Neural progenitor cell (in vitro differentiated cells): ENCODE measurements at places on chromosomes 13 and 19.

- no peak overlapping the region for H3K27ac ChIP-seq
- H3K4me1 ChIP-seq: peaks cover 36% of the 10 kb centered on the region
- DNase-seq: no peak
- H3K27me3 ChIP-seq: peaks cover 8% of the 10 kb centered on the region
Observed at GRCh38 chr13:114116734-114117133, 15.7 kb downstream of the RASA3 start.

DNA sequence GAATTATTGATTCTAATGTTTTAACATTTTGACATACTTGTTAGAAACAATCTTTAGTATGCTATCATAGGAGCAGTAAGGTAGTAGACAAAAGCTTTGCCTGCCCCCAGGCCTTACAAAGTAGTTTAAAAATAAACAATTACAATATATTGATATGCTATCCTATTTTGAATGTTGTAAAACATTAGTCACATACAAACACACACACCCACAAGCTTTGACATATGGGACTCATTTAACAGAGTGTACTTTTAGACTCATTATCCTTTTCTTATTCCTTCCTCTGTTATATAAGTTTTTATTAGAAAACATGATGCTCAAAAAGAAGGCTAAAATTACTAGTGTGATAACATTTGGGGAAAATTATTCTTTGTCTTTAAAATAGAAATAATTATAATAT, 33.5 kb downstream of the UCHL3 start:
- DNase-seq: no peak
- no peak overlapping the region for H3K27ac ChIP-seq
- no peaks in the 10 kb centered on the region for H3K4me1 ChIP-seq
- no peaks in the 10 kb centered on the region for H3K36me3 ChIP-seq
- no peak overlapping the region for H3K4me3 ChIP-seq
- H3K27me3 ChIP-seq: no peaks in the 10 kb centered on the region

DNA sequence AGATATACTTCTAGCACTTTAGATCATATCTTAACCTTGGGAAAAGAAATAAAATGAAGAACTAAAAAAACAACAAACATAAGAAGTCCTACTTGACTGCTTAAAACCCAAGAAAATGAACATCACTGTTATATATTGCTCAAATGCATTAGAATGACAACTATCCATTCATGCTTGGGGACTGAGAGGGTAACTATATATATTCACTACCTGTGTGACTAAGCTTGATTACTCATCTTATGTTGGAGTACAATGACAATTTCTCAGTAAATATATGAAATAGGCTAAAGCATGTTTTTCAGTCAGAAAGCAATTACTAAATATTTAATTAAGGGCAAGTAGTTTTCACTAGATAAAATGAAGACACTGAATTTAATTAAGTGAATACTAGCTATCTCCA, 40.1 kb downstream of the ZC3H13 start:
- no peak for DNase-seq
- H3K4me1 ChIP-seq: no peaks in the 10 kb centered on the region
- H3K36me3 ChIP-seq: peaks cover 30% of the 10 kb centered on the region

DNA sequence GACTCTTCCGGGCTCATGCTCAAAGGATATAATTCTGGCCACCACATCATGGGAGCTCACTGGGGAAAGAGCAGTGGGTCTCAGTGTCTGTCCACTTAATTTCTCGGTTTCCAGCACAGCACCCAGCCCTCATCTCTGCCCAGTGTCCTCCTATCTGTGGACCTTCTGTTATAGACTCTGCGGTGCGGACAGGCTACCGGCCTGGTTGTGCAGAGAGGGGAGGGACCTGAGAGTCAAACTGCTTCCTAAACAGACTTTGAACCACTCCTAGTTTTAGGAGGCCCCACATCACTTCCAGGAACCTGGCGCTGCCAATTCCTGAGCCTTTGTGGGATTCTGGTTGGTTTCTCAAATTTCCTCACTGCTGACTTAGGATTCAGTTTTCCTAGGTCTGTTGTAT, 59.8 kb upstream of the MED4 start:
- H3K4me3 ChIP-seq: no peak overlapping the region
- no peaks in the 10 kb centered on the region for H3K36me3 ChIP-seq
- no peaks in the 10 kb centered on the region for H3K4me1 ChIP-seq
- DNase-seq: no peak
- H3K27me3 ChIP-seq: no peaks in the 10 kb centered on the region

- peaks cover 9% of the 10 kb centered on the region for H3K27me3 ChIP-seq
- peaks cover 14% of the 10 kb centered on the region for H3K4me1 ChIP-seq
- no peak overlapping the region for H3K4me3 ChIP-seq
Observed at GRCh38 chr13:46169758-46170157, 12.2 kb downstream of the LCP1 start.

- H3K4me3 ChIP-seq: no peak overlapping the region
- H3K4me1 ChIP-seq: no peaks in the 10 kb centered on the region
- H3K27me3 ChIP-seq: no peaks in the 10 kb centered on the region
- DNase-seq: no peak
- no peaks in the 10 kb centered on the region for H3K36me3 ChIP-seq
Observed at GRCh38 chr13:34458756-34459715, 483.0 kb upstream of the NBEA start.

DNA sequence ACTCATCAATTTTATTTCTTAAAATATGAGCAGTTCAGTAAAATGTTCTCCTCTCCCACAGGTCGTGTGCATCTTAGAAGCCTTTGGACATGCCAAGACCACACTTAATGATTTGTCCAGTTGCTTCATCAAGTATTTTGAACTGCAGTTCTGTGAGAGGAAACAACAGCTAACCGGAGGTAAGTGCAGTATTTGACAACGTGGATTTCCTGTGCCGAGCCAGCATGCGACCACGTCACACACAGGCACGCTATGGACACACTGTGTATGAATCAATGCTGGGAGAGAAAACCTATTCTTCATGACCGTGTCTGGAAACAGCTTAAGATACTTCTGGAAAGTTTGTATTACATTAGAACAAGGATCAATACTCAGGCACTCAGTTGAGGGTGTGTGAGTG, 268.5 kb downstream of the MYO16 start:
- H3K4me1 ChIP-seq: no peaks in the 10 kb centered on the region
- no peak overlapping the region for H3K4me3 ChIP-seq
- no peak overlapping the region for H3K27ac ChIP-seq
- H3K36me3 ChIP-seq: no peaks in the 10 kb centered on the region

DNA sequence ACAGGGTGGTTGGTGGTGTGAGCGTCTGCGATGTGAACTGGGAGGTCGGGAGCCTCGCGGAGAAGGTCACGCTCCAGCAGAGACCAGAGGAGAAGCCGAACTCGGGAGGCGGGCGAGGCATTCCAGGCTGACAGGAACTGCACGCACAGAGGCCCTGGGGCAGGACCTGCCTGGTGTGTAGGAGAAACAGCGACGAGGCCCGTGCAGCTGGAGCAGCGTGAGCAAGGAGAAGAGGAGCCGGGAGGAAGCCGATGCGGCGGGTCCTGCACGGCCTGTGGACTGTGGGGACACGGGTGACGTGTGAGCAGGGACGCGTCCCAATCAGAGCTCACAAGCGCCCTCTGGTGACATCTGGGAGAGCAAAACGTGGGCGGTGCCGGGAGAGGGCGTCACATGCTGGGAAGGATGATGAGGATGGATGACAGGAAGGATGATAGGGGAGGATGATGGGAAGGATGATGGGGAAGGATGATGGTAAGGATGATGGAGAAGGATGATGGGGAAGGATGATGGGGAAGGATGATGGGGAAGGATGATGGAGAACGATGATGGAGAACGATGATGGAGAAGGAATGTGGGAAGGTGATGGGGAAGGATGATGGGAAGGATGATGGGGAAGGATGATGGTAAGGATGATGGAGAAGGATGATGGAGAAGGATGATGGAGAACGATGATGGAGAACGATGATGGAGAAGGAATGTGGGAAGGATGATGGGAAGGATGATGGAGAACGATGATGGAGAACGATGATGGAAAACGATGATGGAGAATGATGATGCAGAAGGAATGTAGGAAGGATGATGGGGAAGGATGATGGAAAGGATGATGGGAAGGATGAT, 16.1 kb upstream of the MADCAM1 start:
- DNase-seq: peak; percentile 84
- H3K4me3 ChIP-seq: no peak overlapping the region
- H3K27me3 ChIP-seq: peaks cover 8% of the 10 kb centered on the region
- H3K36me3 ChIP-seq: no peaks in the 10 kb centered on the region
- peaks cover 2% of the 10 kb centered on the region for H3K4me1 ChIP-seq

DNA sequence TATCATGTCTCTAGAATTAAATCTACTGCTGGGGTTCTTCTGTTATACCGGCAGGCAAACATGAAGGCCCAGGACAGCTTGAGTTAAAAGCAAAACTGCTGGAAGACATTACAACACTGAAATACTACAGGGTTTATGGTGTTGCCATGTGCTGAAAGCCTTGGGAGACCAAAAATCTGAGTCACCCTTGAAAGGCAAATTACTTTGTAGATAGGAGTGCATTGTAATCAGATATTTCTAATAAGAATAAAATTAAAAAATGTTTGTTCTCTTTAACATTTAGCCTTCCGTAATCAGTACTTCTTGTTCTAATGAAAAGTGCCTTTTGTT, 181.3 kb downstream of the PCDH9 start:
- H3K4me1 ChIP-seq: no peaks in the 10 kb centered on the region
- H3K4me3 ChIP-seq: no peak overlapping the region
- no peaks in the 10 kb centered on the region for H3K36me3 ChIP-seq
- H3K27me3 ChIP-seq: no peaks in the 10 kb centered on the region
- H3K27ac ChIP-seq: no peak overlapping the region
- DNase-seq: no peak

DNA sequence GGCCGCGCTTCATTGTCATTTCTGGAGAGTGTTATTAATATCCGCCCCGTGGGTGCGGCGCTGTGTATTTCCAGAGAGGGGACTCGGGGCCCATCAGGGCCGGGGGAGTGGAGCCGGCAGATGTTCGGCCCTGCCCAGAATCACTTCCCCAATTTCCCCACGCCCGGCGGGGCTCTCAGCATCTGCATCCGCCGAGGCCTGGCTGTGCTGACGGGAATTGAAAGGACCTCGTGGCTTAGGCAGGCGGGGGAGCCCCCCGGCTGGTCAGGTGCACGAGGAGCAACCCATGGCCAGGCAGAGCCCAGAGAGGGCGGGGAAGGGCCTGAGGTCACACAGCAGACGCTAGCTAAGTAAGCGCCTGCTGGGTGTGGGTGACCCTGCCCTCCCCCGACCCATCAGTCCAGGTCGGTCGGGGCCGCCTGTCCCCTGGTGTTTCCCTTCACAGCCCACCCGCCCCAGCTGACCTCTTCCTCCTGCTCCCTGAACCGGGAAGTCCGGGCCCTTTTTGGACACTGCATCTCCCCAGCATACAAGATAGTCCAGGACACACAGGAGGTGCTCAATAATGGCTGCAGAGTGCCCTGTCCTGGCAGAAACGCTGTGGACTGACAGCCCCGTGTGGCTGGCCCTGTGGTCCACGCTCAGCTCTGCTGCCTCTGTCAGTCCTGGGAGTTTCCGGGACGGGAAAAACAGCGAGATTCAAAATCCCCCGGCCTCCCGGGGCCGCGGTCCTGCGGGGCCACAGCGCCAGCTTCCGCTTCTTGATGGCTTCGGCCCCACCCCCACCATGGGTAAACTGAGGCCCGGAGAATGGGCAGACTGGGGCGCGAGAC, 22.1 kb downstream of the ARID3A start:
- peaks cover 5% of the 10 kb centered on the region for H3K4me1 ChIP-seq
- H3K4me3 ChIP-seq: no peak overlapping the region
- no peaks in the 10 kb centered on the region for H3K36me3 ChIP-seq
- H3K27me3 ChIP-seq: no peaks in the 10 kb centered on the region

- H3K27ac ChIP-seq: no peak overlapping the region
- no peak for DNase-seq
- no peaks in the 10 kb centered on the region for H3K36me3 ChIP-seq
- no peaks in the 10 kb centered on the region for H3K4me1 ChIP-seq
- no peak overlapping the region for H3K4me3 ChIP-seq
Observed at GRCh38 chr13:90594681-90595080, 752.8 kb upstream of the MIR17HG start.

GRCh38 chr19:2338751-2339643, 10.5 kb downstream of the SPPL2B start:
- H3K4me3 ChIP-seq: no peak overlapping the region
- no peaks in the 10 kb centered on the region for H3K36me3 ChIP-seq
- H3K4me1 ChIP-seq: peaks cover 3% of the 10 kb centered on the region
- H3K27ac ChIP-seq: no peak overlapping the region
- no peaks in the 10 kb centered on the region for H3K27me3 ChIP-seq

DNA sequence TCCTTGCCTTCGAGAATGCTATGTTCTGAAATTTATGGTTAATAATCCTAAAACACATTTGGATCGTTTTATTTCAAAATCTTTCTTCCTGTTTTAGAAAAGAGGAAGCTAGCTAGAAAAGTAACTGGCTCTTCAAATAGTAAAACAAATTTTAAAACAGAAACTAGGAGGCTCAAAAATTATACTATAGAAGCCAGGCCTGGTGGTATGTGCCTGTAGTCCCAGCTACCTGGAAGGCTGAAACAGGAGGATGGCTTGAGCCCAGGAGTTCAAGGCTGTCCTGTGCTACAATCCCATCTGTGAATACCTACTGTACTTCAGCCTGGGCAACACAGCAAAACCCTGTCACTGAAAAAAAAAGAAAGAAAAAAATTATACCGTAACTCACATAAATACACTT, 57.9 kb downstream of the ELF1 start:
- H3K27me3 ChIP-seq: no peaks in the 10 kb centered on the region
- DNase-seq: no peak
- H3K36me3 ChIP-seq: no peaks in the 10 kb centered on the region
- no peak overlapping the region for H3K27ac ChIP-seq
- no peak overlapping the region for H3K4me3 ChIP-seq
- no peaks in the 10 kb centered on the region for H3K4me1 ChIP-seq

DNA sequence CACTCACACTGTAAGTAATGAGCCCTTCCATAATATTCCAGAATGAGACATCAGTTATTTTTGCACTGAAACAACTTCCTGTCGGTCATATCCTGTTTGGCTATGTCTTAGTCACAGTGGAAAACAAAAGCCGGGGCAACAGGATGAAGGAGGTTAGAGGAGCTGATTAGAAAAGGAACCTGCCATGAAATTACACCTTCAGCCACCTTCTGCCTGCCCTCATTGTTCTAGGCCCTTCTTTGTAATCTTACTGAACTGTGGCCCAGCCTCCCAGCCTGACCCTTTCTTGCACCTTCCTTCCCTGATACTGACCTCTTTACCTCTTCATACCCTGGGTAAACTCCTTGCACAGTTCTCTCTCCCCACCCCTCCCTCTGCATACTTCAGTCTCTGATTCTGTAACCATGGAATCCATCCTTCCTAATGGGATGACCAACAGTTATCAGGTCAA, 67.3 kb downstream of the DOCK9 start:
- no peak for DNase-seq
- no peaks in the 10 kb centered on the region for H3K36me3 ChIP-seq
- no peak overlapping the region for H3K4me3 ChIP-seq
- H3K27me3 ChIP-seq: no peaks in the 10 kb centered on the region
- H3K4me1 ChIP-seq: peaks cover 8% of the 10 kb centered on the region
- no peak overlapping the region for H3K27ac ChIP-seq

DNA sequence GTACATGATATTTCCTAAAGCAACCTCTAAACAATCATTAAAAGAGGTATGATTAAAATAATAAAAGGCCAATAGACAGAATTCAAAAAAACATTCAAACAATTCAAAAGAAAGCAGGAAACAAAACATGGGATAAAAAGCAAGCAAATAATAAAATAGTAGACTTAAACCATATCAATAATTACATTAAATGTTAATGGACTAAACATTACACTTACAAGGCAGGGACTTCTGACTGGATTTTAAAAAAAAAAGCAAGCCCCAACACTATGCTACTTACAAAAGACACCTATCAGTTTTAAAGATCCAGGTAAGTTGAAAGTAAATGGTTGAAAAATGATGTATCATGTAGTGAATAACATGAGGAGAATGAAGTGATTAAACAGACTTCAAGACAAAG, 65.2 kb downstream of the KLF2 start:
- H3K36me3 ChIP-seq: peaks cover 6% of the 10 kb centered on the region
- H3K27me3 ChIP-seq: no peaks in the 10 kb centered on the region
- H3K27ac ChIP-seq: no peak overlapping the region
- DNase-seq: no peak
- H3K4me1 ChIP-seq: no peaks in the 10 kb centered on the region
